Mesendoderm (in vitro differentiated cells): ENCODE measurements at places on chromosomes 7 and 10.

- peak; percentile 36 for DNase-seq
These were observed 39.0 kb downstream of the TET1 start for GRCh38 chr10:68598978-68599770.

- peak; percentile 23 for DNase-seq
These were observed 114.5 kb downstream of the TMEM130 start for GRCh38 chr7:98755138-98755898.

DNA sequence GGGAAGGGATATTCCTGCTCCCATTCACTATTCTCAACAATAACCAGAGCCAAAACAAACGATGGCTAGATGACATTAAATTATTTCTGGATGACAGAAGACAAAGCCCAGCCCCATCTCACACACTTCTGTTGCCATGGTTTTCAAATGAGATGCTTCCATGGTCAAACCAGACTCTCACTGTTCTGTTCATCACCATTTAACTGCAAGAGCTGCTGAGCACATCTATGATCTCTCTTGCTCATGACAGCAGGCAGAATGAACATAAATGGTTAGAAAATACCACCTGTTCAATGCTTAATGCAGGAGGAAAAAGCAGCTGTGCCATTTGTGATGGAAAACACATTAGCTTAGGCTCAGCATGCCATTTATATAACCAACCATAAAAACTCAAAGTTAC lies 758.6 kb upstream of the ZWINT start:
- no peak for DNase-seq

DNA sequence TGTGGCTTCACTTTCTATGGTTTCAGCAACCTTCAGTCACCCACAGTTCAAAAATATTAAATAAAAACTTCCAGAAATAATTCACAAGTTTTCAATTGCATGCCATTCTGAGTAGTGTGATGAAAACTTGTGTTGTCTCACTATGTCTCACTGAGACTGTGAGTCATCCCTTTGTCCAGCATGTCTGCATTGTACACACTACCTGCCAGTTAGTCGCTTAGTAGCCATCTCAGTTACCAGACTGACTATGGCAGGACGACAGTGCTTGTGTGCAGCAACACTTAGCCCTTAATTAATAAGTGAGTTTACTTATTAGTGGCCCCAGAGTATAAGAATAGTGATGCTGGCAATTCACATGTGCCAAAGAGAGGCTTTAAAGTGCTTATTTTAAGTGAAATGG lies 22.5 kb downstream of the CCDC186 start:
- DNase-seq = no peak

- DNase-seq = no peak
These were observed 347.1 kb downstream of the FGFR2 start for GRCh38 chr10:121250995-121251764.

GRCh38 chr10:111148025-111148424 lies 71.2 kb downstream of the ADRA2A start:
- DNase-seq = no peak

GRCh38 chr10:83666762-83667161 lies 472.5 kb upstream of the GHITM start:
- DNase-seq = no peak

- peak; percentile 86 for DNase-seq
These were observed 679 bp downstream of the ARF5 start for GRCh38 chr7:127588697-127589482.
